ENCODE measurements at places on chromosomes 4 and X. TPM values are rescaled to one million over a fixed set of nuclear protein-coding genes. Genes with fewer than 3 reads are reported as not detected.

GC gene
- not detected for total RNA-seq

HCCS gene
- 20.9 TPM for total RNA-seq

SHROOM3 gene
- 36.4 TPM for total RNA-seq

CENPVL2 gene
- 1.6 TPM for total RNA-seq

SPARCL1 gene
- total RNA-seq = 8.6 TPM

DKK2 gene
- total RNA-seq = not detected

- no peak for DNase-seq
Observed at GRCh38 chr4:7620814-7621176, 186.1 kb upstream of the PSAPL1 start.

DNA sequence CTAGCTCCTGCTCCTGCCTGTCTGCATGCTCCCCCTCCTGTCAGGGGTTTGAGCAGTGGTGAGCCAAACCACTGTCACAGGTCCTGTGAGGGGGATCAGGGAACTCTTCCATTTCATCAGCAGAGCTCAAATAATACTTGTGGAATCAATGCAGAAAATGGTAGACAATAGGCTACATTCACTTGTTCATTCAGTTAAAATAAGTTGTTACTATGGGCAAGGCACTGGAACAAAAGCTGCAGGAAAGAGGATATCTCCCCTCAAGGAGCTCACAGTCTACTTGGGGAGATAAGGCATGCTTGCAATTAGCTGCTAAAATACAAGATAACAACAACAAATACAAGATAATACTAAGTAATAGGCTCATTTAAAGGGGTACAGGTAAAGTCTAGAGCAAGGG, 117.1 kb downstream of the GPC3 start:
- DNase-seq = no peak

GRCh38 chr4:80333121-80333520, 2.4 kb upstream of the CFAP299 start:
- DNase-seq = no peak

GRCh38 chr4:126599746-126600145, 1033.0 kb upstream of the INTU start:
- no peak for DNase-seq

- DNase-seq = no peak
Observed at GRCh38 chr4:27886120-27886519, 1025.5 kb downstream of the STIM2 start.

GRCh38 chr4:98686043-98686707, 27.8 kb upstream of the TSPAN5 start:
- DNase-seq = no peak

DNA sequence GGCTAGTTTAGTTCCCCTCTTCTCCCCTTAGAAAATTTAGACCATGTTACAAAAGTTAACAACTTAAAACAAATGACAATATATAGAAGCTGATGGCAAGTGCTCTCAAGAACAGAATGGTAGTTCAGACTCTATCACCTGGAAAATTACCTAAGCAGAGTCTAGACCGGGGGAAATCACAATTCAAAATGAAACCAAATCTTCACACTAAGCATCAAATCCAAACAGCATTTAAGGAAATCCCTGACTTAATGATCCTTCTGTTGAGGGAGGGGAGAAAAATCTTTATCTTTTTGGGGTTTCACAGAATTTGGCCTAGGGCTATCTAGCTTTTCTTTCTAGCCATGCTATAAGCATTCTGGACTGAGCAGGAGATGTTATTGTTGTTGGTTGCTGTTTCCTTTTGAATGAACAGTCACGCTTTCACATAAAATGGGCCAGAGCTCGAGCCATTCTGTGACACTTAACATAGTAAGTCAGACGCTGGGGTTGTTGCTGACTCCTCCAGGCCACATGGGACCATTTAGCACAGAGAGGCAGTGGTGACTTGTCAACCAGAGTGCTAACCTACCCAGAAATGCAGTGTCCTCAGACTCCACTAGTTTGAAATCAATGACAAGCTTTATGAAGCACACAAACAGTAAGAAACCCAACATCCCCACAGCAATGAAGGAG, 16.0 kb upstream of the LSM6 start:
- DNase-seq = no peak

DNA sequence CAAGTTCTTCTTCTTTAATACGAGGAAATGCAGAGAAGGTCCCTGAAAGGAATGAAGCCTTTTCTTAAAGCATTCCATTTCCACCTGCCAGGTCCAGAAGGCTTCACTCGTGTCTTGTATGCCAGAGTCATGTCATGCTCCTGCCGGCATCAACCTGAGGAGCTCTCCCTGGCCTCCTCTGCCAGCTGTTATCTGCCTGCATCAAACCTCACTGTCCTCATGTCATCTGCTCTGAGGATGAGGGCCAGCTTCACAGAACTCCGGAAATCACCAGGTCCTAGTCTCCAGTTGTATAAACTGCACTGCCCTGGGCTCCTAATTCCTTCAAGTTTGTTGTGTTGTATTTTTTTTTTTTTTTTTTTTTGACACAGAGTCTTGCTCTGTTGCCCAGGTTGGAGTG, 20.0 kb upstream of the S100G start:
- no peak for DNase-seq

- DNase-seq = no peak
Observed at GRCh38 chr4:141410839-141411238, 190.1 kb downstream of the ZNF330 start.

- DNase-seq = no peak
Observed at GRCh38 chrX:113048896-113049295, 208.3 kb upstream of the AMOT start.

GRCh38 chr4:3657902-3658529, 108.2 kb upstream of the ADRA2C start:
- DNase-seq = no peak

DNA sequence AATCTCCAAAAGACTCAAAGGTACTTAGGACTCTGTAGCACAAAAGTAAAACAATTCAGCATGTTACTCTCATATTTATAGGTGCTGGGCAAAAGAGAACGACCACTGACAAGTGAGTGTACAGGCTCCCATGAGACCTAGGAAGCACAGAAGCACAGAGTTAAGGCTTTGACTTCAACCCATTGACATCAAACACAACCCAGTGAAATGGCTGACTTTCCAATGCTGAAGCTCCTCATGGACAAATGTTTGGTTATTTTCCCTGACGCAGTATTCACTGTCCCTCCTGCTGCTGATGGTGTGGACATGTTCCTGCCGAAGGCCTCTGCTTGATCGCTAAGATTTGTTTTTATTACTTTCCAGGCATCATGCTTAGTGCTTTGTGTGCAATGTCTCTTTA, 148.7 kb downstream of the TSPAN5 start:
- DNase-seq = no peak

DNA sequence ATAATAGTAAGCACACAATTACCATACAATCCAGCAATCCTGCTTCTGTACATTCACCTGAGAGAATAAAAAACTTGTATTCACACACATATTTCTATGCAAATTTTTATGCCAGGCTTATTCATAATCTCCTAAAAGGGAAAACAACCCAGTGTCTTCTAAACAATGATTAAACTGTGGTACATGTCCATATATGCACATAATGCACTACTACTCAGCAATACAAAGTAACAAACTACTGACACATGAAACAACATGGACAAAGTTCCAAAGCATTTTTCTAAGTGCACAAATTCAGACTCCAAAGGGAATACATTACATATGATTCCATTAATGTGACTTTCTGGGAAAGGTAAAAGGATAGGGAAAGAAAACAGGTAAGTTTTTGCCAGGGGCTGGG, 18.0 kb upstream of the FMR1 start:
- DNase-seq = no peak

DNA sequence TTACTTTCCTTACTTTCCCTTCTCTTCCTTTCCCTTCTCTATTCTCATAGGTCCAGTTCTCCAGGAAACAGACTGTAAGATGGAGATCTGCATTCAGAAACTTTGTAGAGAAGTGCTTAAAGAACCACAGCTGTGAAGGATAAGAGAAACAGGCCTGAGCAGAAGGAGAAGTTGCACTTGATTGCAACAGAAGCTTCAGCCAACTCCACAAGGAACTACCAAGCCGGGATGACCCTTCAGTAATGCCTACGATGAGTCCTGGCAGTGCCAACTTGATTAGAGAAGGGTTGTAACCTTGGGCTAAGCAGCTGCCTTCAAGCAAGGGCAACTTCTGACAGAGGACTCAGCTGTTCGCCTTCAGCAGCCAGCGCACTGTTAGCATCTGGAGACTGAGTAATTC, 413.3 kb upstream of the RASGEF1B start:
- DNase-seq = no peak

- DNase-seq = no peak
Observed at GRCh38 chr4:23828020-23828715, 61.7 kb downstream of the PPARGC1A start.

- no peak for DNase-seq
Observed at GRCh38 chrX:24874604-24875247, 141.0 kb downstream of the ARX start.

DNA sequence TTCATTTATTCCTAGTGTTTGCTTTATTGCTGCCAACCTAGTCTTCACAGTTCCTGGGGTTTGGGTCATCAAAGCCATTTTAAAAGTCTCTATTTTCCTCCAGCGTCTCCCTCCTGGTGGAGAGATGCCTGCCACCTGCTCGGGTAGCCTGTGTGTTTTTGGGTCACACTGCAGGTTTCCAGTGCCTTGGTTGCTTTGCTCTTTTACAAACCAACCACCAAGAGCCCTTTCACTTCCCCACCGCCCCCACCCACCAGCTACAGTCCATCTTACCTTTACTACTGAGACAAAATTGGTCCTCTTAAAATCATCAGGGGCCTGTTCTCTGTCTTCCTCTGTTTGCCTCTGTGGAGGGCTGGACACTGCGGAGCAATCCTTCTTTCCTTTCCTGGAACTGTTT, 280.5 kb upstream of the GATB start:
- DNase-seq = no peak
